Stimulated activated CD8-positive, alpha-beta memory T cell treated with anti-CD3 and anti-CD28 coated beads, Interleukin-7, amount 100 ng/mL, for 1 hour (primary cell): ENCODE measurements at places on chromosomes 5 and 9.

GRCh38 chr9:97794666-97795065 lies 58.4 kb upstream of the FOXE1 start:
- no peak for DNase-seq

GRCh38 chr5:174624733-174625522 lies 99.5 kb upstream of the MSX2 start:
- DNase-seq: no peak

GRCh38 chr5:75156585-75156984 lies 80.1 kb downstream of the ANKRD31 start:
- no peak for DNase-seq

GRCh38 chr5:77971776-77972468 lies 195.8 kb upstream of the TBCA start:
- no peak for DNase-seq

DNA sequence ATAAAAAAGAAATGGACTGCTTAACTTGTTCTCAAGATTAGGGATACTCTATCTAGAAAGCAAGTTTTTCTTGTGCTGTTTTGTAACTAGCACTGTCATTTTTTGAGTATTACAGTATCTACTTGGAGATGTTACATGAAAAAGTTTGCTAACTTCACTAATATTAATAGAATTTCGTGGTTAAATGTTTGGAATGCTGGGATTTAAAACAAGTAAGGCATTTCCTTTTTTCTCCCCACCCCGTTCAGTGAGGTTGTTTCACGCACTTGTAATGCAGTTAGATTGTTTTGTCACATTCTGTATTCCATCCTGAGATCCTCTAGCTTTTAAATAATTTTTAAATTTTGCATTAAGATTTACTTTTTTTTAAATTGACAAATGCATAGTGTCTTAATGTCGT lies 20.0 kb upstream of the TEK start:
- DNase-seq: no peak

DNA sequence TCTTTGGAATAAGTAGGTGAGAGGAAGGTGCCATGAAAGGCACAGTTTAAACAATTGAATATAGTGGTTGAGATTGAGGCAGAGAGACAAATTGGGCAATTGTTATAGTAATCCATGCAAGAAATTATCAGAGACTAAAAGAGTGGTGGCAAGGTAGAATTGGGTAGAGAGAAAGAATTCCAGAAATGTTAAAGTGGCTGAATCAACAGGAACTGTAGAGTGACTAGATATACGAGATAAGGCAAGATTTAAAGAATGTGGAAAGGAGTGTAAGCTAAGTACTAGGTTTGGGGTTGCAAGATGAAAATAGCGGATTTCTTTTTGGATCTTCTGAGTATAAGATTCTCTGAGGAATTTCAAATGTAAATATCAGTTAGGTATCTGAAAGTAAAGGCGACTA lies 285.2 kb downstream of the DMRTA1 start:
- DNase-seq: no peak

DNA sequence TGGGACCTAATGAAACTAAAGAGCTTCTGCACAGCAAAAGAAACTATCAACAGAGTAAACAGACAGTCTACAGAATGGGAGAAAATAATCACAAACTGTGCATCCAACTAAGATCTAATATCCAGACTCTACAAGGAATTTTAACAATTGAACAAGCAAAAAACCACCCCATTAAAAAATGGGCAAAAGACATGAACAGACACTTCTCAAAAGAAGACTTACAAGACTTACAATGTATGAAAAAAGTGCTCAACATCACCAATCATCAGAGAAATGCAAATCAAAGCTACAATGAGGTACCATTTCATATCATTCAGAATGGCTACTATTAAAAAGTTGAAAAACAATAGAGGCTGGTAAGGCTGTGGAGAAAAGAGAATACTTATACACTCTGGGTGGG lies 58.0 kb downstream of the SHOC1 start:
- no peak for DNase-seq

- no peak for DNase-seq
These were observed 8.0 kb downstream of the SURF6 start for GRCh38 chr9:133327834-133328484.

- no peak for DNase-seq
These were observed 761.2 kb downstream of the TAF11L14 start for GRCh38 chr5:18395126-18396110.

- no peak for DNase-seq
These were observed 742 bp upstream of the LECT2 start for GRCh38 chr5:135955525-135955924.

GRCh38 chr9:2727374-2727773 lies 10.1 kb downstream of the KCNV2 start:
- DNase-seq: no peak

DNA sequence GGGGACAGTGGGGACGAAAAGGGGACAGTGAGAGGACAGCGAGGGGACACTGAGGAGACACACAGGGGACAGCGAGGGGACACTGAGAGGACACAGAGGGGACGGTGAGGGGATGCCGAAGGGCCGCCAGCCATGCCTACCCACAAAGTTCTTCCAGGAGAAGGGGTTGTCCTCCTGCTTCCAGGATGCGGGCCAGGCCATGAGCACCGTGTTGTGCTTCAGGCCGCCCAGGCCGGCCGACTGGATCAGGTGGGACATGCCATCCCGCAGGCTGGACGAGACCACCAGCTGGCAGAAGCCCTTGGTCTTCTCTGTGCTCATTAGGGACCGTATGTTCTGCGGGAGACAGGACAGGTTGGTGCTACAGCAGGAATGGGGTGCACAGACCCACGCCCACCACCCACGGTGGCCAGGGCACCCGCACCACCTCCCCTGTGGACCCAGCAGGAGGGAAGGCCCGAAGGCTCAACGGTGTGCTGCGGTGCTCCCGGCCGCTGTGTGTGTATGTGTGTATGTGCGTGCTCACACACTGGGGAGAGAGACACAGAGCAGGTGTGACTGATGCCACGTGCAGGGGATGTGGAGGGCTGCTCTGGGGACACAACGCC lies 46.6 kb downstream of the SLC12A7 start:
- no peak for DNase-seq

DNA sequence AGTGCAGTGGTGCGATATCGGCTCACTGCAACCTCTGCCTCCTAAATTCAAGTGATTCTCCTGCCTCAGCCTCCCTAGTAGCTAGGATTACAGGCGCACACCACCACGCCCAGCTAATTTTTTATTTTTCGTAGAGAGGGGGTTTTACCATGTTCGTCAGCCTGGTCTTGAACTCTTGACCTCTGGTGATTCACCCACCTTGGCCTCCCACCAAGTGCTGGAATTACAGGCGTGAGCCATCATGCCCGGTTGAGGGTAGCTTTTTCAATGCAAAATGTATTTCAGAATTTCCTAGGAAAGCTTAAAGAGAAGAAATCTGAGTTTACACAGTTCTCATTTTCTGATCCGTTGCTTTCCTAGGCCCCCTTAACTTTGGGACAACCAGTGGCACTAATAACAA lies 15.7 kb downstream of the BDP1 start:
- DNase-seq: no peak

DNA sequence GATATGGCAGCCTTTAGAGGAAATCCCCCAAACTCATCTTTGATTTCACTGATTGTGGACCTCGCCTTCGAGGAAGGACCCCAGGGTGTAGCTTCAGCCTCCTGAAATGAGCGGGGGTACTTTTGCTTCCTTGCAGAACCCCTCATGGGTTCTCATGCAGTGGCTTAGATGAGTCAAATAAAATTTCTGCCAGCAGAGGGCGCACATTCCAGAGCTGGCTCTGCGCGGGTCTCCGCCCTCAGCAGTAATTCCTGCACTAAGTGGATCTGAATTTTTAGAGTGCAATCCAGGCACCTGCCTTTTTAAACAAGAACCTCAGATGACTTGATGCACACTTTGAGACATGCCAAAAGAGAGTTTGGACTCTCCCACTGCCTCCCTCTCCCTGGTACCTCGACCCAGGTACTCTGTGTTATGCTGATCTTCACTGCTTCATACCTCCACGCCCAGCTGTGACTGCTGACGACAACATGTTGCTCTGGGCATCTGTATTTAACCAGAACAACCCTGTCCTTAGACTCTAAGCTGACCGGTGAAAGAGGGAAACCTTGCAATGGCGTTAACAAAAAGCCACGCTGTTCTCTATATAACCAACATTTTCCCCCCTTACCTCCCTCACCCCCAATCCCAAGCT lies 7.3 kb downstream of the EGFLAM start:
- DNase-seq: peak; percentile 5

GRCh38 chr5:58200451-58200850 lies 259.4 kb downstream of the PLK2 start:
- DNase-seq: no peak

- no peak for DNase-seq
These were observed 46.5 kb downstream of the SLC25A46 start for GRCh38 chr5:110785356-110785755.

- no peak for DNase-seq
These were observed 100.0 kb upstream of the IFNK start for GRCh38 chr9:27423915-27424710.

DNA sequence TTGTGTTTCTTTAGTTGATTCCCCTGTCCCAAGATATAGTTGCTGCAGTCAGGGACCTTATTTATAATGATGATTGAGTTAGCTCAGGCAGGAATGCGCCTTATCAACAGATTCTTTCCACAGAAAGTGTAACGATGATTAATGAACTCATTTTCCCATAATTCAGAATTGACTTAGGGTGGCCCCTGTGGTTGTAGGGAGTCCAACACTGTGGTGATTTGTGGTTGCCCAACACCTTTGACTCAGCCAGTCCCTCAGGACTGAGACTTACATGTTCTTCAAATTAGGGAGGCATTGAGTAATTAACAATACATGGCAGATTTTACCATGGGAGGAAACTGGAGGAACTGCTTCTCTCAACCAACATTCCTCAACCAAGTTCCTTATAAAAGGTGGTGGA lies 221.9 kb downstream of the GABRG2 start:
- no peak for DNase-seq

DNA sequence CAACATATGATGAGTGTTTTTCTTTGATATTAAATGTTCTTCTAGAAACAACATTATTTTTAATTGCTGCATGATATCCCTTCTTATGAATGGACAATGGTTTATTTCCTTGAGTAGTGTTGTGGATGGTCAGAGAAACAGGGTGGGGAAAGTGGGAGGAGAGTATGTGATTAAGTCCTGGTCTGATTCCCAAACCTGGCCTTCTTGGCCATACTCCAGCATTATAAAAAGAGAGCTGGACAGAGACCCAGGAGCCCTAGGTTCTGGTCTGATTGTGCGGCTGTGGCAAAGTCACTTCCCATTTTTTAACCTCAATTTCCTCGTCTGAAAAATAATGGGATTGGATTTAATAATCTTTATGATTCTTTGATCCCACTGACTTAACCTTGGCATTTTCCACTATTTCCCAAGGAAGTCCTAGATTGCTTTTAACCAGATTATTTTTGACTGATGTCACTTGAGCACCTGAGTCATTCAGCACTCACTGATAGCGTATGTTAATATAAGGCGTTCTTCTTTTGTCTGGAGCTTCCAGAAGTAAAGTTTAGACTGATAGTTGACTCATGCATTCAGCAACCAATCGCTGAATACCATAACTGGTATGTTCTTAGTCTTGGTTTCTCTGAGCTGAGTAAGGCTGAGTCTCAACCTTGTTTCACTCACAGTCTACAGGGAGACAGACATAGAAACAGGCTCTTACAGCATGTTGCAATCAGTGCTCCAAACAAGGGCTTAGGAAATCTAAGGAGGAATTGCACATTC lies 26.2 kb downstream of the OSMR start:
- no peak for DNase-seq

- DNase-seq: no peak
These were observed 10.2 kb downstream of the DOCK8 start for GRCh38 chr9:224582-225520.

- DNase-seq: no peak
These were observed 75.5 kb upstream of the UNC5A start for GRCh38 chr5:176734756-176735342.

GRCh38 chr9:81537964-81538363 lies 151.4 kb downstream of the TLE1 start:
- DNase-seq: no peak

DNA sequence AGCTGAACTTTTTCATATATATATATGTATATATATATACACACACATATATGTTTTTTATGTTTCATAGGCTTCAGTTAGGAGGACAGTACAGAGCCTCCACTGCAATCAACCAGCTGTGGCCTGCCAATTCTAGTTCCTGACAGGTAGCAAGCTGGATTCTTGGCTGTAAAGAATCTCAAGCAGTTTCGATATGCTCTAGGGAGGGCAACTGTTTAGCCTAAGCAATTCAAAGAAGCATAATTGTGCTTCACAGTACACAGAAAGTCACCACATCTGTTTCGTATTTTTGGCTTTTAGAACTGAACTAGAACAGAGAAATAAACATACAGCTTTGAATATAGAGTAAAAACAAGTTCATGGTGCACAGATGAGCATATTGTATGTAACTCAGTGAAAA lies 152.4 kb upstream of the ARRDC3 start:
- no peak for DNase-seq

GRCh38 chr9:87212605-87213021 lies 265.3 kb upstream of the GAS1 start:
- DNase-seq: no peak
